ENCODE measurements at places on chromosomes 7 and 10.

DNA sequence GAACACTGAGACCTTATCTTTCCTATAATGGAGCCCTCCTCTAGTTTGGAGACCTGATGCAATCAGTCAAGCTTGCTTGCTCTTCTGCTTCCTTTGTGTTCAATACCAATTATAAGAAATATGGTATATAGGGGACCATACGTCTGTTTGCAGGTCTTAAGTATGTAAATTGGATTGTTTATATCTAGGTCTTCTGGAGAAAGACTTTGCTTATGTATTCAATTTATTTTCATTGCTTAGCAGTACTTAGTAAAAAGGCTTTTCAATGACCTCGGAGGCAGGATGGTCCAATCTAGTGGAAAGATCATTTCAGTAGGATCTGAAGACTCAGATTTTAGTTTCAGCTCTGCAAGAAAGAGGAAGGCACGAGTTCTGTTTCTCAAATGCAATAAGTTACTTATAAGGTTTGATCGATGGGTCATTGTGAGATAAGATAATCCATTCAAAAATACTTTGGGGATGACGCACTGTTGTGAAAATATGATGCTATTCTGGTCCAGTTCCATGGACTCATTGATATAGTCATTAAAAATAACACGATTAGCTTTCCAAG is 571.6 kb downstream of the SH2D4B start:
- no peak for DNase-seq

- DNase-seq = no peak
Measured at GRCh38 chr7:82404094-82404493, 39.5 kb downstream of the CACNA2D1 start.

DNA sequence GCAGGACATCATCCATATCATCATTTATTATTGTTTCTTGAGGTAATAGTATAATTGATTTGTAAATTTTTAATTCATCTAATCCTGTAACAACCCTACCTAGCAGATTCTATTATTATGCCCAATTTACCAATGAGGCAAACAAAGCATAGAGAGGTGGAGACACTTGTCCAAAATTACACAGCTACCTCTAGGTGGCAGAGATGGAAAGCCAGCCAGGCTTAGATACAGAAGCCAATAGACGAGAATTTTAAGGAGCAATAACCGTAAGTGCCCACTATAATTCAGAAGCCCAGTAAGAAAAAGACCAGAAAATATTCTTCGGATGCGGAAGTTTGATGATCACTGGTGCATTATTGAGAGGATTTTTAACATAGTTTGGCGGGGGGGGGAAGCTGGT is 54.0 kb downstream of the ANK3 start:
- no peak for DNase-seq

DNA sequence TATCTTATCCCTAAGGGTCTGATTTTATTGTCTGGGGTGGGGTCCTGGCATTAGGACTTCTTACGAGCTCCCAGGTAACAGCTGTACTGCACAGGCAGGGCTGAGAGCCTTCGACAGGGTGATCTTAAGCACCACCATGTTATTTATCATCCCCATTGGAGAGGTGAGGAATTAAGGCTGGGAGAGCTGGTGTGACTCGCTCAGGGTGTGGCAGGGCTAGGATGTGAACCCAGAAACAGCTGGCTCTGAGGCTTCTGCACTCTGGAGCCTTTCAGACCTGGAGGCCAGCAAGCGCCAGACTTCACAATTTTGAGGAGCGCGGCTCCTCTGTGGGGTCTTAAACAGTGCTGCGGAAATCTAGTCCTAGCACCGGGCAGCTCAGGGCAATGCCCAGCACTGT is 27.4 kb upstream of the NDST2 start:
- no peak for DNase-seq

GRCh38 chr7:511476-512145 is 8.0 kb downstream of the PDGFA start:
- no peak for DNase-seq

DNA sequence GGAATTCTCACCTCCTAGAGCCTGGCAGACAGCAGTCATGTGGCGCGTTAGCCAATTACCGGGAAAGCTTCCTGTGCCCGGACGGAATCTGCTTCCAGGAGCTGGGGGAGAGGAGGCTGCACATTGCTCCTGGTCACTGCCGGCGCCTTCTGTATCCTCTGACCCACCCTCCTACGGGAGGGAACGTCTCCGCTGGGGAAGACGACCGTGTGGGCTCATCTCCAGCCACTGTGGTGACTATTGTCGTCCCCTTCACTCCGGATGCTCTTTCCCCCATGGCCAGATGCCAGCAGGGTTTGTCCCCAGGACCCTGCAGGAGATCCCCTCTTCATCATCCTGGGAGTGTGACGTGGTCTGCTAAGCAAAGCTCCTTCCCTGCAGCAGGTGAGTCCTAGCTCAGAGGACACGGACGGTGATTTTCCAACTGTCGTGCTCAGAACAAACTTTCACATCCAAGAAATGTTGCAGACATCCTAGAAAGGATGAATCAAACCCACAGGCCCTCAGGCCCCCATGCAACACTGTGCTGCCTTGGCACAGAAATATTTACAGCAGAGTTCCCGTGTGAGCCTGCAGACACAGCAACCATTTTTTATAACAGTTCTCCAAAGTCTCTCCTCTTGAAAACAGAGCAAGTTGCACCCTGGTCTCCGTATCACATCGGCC is 29.6 kb upstream of the FAM20C start:
- no peak for DNase-seq

DNA sequence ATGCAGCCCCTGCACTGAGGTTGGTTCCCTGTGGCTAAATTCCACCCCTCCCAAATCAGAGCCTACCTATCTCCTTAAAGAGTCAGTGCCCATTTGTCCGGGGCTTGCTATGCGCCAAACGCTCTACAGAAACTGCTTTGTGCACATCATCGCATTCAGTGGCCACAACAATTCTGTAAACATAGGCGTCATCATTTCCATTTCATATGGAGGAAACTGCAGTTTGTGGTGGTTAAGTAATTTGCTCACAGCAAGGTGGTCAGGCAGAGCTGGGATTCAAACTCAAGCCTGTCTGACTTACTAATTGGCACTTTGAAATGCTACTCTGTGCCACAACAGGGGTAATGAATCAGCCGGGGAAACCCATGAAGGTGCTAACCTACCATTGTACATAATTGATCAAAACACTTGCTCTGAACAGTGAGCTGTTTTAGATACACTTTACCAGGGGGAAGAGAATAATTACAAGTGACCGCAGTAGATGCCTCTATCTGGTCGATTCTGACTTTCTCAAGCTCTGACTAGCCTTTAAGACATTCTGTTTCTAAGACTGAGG is 775.5 kb downstream of the LRMDA start:
- no peak for DNase-seq

DNA sequence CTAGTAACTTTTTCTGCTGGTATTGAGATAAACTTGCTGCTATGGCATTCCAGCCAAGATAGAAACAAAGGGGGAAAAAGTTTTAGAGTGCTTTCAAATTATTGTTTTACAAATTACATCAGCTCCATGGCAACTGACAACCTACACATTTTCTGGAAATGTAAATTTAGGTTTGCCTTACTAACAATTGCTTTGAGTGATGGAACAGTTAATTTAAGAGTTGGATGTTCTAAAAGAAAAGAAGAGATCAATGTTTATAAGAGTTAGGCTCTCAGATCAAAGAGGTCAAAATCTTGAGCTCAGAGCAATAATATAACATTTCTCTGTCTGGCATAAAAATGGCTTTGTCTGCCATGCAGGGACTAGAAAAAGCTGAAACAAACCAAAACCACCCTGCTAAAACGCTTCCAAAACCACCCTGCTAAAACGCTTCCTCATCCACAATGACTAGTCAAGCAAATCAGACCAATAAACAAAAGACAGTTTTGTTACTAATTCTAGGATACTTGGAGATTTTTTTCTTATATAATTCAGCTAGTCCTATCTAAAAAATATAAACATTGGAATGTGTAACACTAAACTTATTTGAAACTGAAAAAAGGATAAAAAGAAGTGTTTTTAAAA is 32.3 kb downstream of the ORC5 start:
- DNase-seq = no peak

DNA sequence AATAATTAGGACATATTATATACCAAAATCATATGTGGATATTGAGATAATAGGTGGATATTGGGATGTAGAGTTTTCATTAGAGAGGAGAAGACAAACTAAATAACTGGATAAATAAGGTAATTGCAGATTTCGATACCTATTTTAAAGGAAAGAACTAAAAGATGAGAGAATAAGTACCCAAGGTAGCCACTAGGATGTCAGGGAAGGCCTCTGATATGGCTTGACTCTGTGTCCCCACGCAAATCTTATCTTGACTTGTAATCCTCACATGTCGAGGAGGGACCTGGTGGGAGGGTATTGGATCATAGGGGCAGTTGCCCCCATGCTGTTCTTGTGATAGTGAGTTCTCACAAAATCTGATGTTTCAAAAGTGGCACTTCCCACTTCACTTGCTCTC is 44.7 kb upstream of the TMEM229A start:
- DNase-seq = no peak

DNA sequence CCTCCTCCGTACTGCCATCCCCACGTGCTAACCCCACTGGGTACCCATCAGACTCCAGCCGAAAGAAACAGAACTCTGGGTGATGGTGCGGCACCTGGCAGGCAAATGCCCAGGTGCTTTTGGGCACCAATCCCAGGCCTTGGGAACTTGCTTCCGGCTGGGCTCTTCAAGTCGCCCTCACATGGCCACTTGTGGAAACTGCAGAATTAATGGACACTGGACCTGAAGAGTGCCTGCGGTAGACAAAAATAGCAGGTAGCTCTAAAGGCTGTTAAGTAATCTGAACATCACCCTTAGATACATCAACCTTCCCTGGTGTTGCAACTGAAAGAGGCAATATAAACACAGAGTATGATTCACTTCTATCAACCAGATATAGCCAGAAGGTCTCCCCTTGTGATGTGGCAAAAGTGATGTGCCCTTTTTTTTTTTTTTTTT is 644.4 kb downstream of the GRM8 start:
- no peak for DNase-seq

DNA sequence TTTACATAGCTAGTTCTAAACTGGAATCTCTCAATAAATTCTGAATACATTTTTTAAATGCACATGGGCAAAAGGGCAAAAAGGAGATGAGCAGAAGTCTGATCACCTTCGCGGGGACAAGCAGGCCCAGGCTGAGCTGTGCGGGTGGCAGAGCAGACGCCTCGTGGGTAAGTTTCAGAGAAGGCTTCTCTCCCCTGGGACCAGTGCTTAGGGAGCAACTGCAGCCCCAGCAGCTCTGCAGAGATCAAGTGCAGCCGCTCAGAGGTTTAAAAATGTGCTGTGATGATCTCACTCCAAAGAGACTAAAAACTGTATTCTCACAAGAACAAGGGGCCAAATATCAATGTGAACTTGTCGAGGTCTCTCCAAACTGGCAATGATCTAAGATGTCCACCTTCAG is 264.3 kb upstream of the RNF32 start:
- DNase-seq = no peak

- DNase-seq = no peak
Measured at GRCh38 chr10:9175200-9175599, 1120.7 kb downstream of the GATA3 start.

- no peak for DNase-seq
Measured at GRCh38 chr7:40470817-40471216, 336.0 kb downstream of the SUGCT start.

- no peak for DNase-seq
Measured at GRCh38 chr10:28331841-28332240, 29.0 kb upstream of the MPP7 start.

- DNase-seq = no peak
Measured at GRCh38 chr7:158228986-158229385, 358.6 kb downstream of the PTPRN2 start.

DNA sequence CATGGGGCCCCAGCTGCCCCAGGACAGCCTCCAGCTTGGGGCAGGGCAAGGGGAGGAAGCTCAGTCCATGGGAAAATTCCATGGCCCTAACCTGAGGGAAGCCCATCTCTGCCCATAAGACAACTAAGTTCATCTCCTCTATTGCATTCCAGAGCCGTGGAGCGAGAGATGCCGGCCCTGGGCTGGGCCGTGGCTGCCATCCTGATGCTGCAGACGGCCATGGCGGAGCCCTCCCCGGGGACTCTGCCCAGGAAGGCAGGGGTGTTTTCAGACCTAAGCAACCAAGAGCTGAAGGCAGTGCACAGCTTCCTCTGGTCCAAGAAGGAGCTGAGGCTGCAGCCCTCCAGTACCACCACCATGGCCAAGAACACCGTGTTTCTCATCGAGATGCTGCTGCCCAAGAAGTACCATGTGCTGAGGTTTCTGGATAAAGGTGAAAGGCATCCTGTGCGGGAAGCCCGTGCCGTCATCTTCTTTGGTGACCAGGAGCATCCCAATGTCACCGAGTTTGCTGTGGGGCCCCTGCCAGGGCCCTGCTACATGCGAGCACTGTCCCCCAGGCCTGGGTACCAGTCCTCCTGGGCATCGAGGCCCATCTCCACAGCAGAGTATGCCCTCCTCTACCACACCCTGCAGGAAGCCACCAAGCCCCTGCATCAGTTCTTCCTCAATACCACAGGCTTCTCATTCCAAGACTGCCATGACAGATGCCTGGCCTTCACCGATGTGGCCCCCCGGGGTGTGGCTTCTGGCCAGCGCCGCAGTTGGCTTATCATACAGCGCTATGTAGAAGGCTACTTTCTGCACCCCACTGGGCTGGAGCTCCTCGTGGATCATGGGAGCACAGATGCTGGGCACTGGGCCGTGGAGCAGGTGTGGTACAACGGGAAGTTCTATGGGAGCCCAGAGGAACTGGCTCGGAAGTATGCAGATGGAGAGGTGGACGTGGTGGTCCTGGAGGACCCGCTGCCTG is 4.3 kb downstream of the AOC1 start:
- DNase-seq = no peak

- DNase-seq = no peak
Measured at GRCh38 chr7:85781606-85782005, 594.8 kb upstream of the SEMA3D start.

GRCh38 chr7:21076054-21076453 is 289.4 kb upstream of the SP8 start:
- DNase-seq = no peak

DNA sequence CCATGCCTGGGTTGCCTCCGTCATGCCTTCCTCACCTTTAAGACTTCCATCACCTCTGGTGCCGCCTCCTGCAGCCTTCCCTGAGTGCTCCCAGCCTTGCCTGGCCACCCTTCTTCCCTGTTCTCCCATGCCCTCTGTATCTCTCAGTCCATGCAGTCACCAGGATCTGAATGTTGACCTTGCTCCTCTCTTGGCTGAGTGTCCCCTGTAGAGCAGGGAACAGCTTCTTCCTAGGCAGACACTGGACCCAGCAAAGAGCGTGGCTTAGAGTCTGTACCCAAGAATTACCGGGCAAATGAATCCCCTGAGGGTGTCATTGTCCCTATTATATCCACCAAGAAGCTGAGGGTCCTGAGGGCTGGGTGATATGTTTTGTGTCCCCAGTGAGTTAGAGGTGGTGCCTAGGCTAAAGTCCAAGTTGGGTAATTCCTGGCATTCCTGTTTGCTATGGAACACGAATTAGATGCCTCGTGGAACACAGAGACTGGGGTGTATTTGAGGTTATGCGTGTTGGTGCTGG is 505.6 kb downstream of the RPS24 start:
- DNase-seq = no peak

Measured in stimulated activated CD4-positive, alpha-beta T cell treated with anti-CD3 and anti-CD28 coated beads, Interleukin-1b, Interleukin-23, amount 100 ng/mL, for 1 hour (primary cell).